ENCODE measurements at places on chromosomes 11 and 22.

GRCh38 chr11:77299528-77299993, 1.9 kb downstream of the GDPD4 start:
- DNase-seq: peak; percentile 78

DNA sequence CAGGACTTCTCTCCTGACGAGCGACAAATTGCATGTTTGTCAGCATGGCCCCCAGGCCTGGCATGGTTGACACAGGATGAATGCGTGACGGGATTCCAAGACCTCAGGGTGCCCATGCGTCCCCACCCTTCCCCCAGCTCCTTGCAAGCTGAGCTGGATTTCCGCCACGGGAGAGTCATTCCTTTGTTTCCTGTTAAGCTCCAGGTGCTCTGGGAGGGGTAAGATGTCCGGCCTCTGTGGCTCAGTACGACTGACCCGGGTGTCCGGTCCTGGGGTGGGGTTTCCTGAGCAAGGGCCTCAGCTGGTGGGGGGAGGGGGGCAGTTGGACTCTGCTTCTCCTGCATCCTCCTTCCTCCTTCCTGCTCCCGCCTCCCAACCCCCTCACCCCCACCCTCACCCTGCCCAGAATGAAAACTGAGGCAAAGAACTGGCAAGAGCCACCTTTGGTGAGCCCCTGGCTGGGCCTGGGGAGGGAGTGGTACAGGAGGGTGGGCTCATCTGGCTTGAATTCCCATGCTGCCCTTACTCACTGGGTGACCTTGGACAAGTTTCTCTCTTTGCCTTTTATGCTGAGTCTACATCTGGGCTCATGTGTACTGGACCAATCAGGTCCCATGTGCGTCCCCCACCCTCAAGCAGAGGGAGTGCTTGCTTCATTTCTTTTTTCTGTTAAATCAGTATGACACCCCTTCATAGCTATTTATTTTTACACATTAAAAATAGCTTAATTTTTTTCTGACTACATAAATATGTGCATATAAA, 2.5 kb downstream of the CDC42EP2 start:
- DNase-seq: peak; percentile 79

- no peak for DNase-seq
These were observed 1.0 kb upstream of the C11orf86 start for GRCh38 chr11:66973956-66974580.

DNA sequence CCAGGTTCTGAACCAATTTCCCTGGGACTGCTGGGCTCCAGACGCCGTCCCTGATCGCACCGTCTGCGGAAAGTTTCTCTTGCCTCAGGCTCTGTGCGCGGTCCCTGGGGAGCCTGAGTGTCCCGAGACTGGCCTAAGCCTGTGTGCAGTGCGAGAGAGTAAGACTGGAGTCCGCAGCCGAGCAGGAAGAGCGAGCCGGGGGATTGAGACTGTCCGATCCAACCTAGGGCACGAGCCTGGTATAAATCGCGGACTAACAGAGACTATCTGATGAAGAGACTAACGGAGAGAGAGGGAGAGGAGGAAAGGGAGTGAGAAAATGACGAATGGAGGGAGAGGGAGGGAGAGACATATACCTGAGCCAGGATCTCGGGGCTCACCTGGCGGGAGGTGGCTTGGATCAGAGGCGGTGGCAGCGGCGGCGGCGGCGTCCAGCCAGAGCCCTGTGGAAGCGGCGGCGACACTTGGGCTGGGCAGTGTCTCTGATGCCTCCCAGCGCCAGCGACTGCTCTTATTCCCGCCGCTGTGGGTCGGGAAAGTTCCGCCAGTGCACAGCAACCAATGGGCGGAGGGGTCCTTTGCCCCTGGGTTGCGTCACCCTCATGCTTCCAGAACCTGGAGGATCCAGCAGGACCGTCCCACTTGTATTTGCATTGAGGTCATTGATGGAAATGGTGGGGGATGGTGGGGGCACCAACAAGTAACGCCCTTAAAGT, at the start of gene CALCA:
CALCA (minus strand) TSS at position 487 of the 716 bp plus-strand sequence. CDS start 1,159 bp downstream, outside the sequence.
- DNase-seq: no peak

GRCh38 chr11:11985016-11985715, 23.3 kb downstream of the DKK3 start:
- DNase-seq: no peak

- peak; percentile 57 for DNase-seq
These were observed 252.0 kb downstream of the CTTN start for GRCh38 chr11:70650075-70650909.

- no peak for DNase-seq
These were observed 16.0 kb upstream of the POU2AF1 start for GRCh38 chr11:111395081-111395480.

DNA sequence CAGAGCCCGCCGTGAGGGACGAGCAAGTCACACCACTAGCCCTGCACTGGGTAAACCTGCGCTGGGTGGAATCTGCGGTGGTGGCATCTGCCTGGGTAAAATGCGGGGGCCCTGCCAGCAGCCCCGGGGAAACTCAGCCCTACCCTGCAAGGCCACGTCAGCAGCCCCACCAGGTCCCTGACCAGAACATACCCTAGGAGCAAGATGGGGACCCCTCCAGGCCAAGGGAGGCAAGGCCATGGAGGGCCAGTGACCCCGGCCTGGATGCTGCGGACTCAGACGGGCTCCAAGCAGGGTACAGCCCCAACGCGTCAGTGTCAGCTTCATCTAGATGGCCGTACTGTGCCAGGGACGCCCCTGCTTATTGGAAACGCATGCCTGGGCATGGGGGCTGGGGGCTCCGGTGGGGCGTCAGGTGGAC, 26.3 kb downstream of the TOLLIP start:
- no peak for DNase-seq

DNA sequence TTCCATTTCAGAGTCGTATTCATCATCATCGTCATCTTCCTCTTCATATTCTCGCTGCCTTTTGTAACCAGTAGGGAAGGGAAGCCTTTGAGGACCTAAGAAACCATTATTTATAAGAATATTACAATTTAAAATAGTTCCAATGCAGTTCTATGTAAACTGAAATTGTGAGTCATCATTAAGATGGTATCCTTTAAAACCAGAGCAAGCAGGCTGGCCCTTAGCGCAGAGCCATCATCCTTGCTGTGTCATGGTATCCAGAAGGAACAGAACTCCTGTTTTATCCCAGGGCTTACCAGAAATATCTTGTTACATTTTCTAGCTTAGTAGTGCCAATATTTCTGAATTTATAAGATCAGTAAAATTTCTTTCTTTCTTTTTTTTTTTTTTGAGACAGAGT, 12.8 kb downstream of the MISFA start:
- DNase-seq: no peak

DNA sequence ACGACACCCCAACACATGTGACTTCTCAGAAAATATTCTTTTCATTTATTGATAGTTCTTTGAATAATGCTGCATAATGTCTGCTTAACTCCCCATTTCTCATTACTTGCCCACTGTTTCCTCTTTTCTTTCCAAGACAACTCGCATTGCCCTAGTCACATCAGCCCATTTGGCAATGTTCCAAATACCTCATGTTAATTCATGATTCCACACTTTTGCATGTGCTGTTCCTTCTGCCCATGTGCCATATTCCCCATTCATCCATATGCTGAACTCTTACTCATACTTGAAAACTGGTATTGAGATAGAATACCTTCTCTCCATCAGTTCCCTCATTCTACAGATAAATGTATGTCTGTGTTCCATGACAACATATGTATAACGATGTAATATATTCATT, 993.7 kb downstream of the OPCML start:
- no peak for DNase-seq

DNA sequence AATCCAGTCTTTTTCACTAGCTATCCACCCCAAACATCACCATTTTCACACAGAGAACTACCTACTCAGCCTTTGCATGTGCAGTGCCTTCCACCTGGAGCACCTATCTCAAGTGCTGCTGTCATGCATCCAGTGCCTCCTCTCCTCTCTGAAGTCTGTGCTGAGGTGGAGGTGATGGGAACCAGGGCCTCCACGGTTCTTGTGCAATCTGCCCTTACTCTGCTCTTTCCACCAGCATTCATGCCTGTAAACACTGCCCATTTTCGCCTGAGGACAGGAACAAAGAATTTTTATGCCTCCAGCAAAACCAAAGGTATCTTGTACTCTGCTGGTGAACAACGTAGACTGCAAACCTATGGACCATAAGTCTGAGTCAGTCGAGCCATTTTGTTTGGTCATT, 27.0 kb downstream of the PITPNB start:
- DNase-seq: no peak

DNA sequence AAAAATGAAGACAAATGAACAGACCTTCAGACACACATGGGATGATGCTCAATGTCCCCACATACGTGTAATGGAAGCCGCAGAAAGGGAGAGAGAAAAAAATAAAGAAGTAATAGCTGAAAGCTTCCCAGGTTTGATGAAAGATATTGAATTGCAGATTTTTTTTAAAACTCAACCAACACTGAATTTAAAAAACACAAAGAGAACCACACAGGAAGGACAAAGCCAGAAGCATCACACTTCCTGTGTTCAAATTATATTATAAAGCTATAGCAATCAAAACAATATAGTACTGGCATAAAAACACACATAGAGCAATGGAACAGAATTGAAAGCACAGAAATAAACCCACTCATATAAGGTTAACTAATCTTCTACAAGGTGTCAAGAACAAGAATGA, 26.5 kb downstream of the TMEM45B start:
- no peak for DNase-seq

DNA sequence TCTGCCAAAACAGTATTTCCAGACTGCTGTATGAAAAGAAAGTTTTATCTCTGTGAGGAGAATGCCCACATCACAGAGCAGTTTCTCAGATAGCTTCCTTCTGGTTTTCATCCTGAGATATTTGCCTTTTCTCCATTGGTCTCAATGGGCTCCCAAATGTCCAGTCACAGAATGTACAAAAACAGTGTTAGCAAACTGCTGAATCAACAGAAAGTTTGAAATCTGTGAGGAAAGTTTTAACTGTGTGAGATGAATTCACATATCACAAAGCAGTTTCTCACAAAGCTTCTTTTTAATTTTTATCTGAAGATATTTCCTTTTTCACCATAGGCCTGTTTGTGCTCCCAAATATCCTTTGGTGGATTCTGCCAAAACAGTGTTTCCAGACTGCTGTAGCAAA, 207.2 kb upstream of the TRIM48 start:
- no peak for DNase-seq

DNA sequence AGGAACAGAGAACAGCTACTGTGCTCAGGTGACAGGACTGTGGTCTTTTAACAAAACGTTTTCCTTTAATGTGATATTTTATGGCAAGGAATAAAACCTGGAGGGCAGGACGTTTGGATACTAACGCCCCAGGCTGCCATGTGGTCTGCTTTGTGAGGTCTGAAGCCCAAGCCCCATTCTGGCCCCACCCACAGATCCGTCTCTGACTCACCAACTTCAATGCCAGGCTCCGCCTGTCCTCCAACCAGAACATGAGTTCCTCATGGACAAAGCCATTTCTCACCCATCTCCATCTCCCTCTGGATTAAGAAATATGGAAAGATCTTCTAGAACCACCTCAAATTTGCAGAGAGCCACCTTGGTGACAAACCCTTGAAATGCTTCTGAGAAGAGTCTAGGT, 148.8 kb downstream of the CRYBB2 start:
- DNase-seq: no peak

GRCh38 chr11:4610258-4610935, 2.4 kb upstream of the TRIM68 start:
- no peak for DNase-seq

GRCh38 chr11:67584205-67584880, 731 bp downstream of the GSTP1 start:
- peak; percentile 83 for DNase-seq

DNA sequence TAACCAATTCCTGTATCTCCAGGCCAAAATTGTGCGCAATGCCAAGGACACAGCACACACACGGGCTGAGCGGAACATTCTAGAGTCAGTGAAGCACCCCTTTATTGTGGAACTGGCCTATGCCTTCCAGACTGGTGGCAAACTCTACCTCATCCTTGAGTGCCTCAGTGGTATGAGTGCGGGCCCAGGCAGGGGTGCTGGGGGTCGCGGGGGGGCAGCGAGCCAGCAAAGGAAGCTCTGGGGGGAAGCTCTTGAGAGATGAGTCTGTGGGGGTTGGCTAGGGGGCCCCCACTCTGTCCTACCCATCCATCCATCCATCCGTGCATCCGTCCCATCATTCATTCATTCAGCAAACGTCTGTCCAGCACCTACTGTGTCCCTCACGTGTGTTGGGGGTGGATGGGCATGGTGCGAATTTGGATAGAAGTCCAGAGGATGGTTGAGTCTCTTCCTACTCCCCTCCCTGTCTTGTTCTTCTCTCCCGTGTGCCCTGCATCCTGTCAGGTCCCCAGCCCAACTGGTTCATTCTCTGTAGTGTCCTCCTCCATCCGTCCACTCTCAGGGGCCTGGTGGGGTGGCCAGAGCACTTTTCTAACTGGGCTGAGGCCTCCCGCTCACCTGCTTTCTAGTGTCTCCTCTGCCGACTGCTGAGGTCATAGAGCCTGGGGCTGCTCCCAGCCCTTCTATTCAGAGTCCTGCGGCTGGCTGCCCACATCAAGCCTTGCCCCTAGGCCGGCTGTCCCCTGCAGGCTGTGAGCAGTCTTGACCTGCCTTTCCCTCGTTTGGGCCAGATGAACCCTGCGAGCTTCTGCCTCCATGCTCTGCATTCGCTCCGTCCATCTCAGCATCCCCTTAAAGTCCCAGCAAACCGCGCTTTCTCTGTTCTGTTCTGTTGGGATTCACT, 3.3 kb downstream of the RPS6KB2 start:
- no peak for DNase-seq

DNA sequence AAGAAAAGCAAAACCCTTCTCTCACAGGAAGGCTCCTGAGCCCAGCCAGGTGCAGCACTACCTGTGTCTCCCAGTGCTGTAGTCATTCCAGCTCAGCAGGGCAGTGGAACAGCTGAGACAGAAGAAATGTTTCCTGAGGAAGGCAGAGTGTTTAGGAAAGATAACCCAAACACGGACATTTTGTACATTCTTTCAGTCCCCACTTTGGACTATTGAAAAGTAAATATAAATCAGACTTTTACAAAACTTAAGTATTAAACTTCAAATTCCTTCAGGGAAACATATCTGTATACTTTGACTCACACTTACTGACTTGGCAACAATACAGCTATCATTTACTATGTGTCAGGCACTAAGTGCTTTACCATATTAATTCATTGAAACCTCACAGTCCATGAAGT, 40.4 kb downstream of the RRAS2 start:
- no peak for DNase-seq

DNA sequence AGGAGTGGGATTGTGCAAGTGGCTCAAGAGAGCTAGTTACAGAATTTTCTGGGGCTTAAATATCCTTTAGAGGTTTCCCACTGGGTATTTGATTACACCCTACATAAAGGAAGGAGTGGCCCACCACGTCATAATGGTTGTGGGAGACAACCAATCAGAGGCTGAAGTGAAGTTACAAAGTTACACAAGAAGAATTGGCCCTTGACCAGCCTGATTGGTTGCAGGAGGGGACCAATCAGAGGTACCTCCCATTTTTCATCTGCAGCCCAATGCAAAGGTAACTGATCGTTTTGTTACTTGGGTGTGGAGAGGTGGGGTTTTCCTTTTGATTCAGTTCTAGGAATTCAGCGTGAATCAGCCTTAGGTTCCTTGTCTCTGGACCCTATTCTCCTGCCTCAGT, 430.5 kb upstream of the FAT3 start:
- DNase-seq: no peak

- DNase-seq: no peak
These were observed 10.5 kb downstream of the CHST1 start for GRCh38 chr11:45655012-45655283.

Measured in mammary epithelial cell (primary cell).